CD4-positive, alpha-beta T cell treated with Interferon gamma for 1 hour (primary cell): ENCODE measurements at places on chromosomes 16 and 17.
A peak's percentile ranks its signal among the peaks of the same experiment; 100 is the strongest.

DNA sequence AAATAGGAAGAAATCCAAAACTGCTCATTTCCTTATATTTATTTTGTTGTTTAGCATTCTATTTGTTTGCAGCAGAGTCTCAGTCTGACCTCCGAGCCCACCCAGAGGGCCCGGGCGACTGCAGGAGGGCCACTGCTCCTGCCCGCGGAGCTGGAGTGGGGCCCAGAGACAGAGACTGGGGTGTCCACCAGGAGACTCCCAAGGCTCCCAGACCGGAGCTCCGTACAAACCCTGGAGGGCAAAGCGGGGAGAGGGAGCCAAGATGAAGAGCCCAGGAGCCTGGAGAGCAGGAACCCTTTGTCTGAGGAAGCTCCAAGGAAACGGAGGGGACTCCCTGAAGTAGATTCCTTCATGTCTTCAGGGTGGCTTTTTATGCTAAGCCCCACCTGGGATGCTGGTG is 57.9 kb downstream of the AXIN2 start:
- no peak for DNase-seq

DNA sequence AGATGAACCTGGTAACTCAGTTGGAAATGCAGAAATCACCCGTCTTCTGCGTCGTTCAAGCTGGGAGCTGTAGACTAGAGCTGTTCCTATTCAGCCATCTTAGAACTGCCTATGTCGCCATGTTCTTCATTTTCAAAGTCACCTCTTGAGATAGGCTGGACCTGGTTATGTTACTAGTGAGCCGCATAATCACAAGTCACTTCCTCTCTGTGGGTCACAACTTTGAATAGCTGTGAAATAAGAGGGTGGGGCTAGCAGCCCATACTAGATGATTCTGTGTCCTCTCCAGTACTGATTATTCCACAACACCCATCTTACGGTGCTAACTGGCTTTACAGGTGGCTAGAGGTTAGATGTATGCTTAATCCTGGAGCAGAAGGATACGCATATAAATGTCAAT is 74.2 kb downstream of the VPS53 start:
- DNase-seq = no peak

DNA sequence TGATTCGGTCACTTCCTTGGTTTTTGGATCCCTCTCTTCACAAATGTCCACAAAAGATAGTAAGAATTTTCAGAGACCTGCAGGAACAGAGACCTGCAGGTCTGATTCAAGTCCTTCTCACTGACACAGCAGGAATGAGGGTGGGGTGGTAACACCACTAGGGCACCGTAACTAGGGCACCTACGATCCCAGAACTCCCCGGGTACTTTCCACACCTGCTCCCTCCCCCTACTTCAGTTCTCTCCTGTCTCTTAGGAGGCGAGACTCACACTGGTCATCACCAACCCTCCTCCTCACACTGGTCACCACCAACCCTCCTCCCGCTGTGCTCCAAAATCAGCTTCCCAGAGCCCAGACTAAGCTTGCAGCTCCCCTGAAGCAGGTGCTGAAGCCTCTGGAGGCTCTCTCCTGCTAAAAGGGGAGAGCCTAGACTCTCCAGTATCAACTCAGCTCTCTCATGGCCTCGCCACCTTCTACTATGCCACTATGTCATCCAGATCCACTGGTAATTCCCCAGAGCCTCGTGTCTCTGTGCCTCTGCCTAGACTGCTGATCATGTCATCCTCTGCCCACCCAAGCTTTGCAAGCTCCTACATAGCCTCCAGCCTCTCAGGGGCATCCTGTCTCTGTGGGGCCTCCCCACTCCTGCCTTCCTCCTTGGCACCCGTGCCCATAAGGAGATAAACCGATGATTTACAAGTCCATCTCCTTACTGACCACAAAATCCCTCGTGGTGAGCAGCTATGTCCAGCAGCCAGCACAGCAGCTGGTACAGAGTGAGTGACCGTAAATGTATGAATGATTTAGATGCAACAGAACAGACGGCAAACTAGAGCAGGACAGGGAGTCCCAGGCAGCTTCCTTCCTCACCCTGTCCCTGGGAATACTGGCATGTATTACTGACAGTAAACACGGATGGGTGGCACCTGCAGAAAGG is 63.4 kb upstream of the GSG1L start:
- DNase-seq = no peak

- DNase-seq = no peak
Measured at GRCh38 chr17:29433541-29433940, 43.4 kb downstream of the TAOK1 start.

- peak; percentile 53 for DNase-seq
Measured at GRCh38 chr17:8223356-8224126, 13.2 kb upstream of the AURKB start.

GRCh38 chr16:15822957-15823356 is 33.9 kb downstream of the MYH11 start:
- DNase-seq = no peak

DNA sequence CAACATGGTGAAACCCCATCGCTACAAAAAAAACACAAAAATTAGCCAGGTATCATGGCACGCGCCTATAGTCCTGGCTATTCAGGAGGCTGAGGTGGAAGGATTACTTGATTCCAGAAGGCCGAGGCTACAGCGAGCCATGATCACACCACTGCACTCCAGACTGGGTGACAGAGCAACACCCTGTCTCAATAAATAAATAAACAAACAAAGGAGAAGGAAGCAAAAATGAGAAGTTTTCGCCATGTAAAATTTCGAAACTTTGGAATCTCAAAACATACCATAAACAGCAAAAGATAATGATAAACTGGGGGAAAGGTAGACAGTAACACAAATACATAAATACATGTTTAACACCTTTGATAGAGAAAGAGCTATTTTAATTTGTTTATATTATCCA is 130.9 kb downstream of the ZFHX3 start:
- DNase-seq = no peak

DNA sequence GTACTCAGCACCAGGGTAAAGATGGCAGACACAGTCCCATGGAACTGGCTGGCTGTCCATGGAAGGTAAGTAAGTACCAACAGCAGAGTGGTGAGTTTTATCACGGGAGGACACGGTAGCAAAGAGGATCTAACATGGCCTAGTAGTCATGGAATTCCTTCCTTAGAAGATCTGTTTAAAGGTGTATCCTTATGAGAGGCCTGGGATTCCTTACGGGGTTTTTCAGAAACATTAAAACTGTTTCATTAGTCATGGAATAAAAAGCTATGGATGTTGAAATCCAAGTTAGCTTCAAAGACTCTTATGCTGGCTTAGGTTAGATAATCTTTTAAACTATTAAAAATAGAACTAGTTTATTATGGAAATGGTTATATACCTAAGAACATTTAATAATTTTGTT is 7.4 kb downstream of the FTO start:
- DNase-seq = no peak

- no peak for DNase-seq
Measured at GRCh38 chr17:75808905-75809621, 24.5 kb downstream of the UNK start.

GRCh38 chr16:75506574-75506973 is 11.3 kb upstream of the CHST6 start:
- peak; percentile 48 for DNase-seq

DNA sequence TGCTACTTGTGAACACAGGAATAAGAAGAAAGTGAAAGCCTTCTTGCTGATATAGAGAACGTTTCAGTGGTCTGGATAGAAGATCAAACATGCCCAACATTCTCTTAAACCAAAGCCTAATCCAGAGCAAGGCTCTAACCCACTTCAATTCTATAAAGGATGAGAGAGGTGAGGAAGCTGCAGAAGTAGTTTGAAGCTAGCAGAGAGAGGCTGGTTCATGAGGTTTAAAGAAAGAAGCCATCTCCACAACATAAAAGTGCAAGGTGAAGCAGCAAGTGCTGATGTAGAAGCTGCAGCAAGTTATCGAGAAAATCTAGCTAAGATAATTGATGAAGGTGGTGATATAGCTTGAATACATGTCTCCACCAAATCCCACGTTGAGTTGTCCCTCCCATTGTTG is 383.3 kb upstream of the ASIC2 start:
- DNase-seq = no peak

DNA sequence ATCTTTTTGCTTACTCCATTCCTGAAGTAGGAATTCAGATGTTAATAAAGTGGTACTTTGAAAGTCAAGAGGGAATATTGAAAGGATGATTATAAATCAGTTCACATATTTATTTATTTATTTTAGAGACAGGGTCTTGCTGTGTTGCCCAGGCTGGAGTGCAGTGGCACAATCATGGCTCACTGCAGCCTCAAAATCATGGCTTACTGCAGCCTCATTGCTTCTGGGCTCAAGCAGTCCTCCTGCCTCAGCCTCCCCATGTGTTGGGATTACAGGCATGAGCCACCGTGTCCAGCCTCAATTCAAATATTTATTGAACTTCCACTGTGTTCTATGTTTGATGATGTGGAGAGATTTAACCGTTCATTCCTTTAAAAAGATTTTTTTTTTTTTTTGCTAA is 6.6 kb downstream of the NDEL1 start:
- no peak for DNase-seq

DNA sequence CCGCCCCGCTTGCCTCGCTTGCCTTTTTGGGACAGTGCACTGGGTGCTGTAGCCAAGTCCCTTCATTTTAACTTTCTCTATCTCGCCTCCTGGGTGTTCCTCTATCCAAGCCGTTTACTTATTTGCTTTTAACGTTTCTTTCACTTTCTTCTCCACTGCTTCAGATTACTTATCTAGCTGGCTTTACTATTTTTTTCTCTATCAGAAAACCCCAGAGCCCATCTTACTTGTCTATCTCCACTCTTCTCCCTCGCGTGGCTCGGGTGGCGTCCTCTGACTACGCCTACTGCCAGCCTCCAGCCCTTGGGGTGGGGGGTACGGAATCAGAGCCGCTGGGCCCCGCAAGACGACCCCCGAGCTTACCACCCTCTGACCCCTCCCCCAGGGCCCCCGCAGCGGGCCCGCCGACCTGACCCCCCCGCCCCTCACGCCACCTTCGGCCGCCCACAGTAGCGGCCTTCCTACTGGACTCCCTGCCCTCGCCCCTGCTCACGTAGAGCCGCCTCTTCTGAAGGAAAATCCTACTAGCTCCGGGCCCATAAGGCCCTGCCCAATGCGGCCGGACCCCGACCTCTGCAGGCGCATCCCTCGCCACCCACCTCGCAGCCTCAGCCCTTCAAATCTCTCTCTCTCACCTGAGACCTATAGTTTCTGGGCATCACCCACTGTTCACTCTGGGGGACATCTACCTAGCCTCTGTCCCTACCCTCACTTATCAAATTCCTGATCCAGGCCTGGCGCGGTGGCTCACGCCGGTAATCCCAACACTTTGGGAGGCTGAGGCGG is 1.0 kb upstream of the SLC12A4 start:
- DNase-seq = no peak

DNA sequence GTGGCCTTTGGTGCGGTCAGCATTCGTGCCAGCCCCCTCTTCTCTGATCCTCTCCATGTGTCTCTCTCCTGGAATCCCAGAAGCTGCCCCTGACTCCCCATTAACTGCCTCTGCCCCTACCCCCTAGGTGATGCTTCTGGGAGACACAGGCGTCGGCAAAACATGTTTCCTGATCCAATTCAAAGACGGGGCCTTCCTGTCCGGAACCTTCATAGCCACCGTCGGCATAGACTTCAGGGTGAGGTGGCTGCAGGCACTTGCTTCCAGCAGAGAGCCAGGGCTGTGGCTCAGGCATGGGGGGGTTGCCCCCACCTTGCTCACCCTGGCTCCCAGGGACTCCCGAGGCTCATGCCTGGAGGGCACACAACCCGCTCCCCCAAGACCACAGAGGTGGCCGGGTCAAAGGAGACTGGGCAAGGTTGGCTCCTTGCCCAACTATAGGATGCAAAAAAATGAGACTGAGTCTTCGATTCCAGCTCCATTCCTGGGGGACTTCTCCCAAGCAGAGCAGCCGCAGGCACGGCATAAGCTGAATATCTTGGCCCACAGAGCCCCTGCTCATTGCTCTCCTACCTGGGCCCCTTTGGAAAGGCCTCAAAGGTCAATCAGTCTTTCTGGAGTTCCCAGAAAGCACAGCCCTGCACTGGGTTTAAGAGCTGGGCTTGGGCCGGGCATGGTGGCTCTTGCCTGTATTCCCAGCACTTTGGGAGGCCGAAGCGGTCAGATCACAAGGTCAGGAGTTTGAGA is 3.8 kb downstream of the RAB37 start:
- no peak for DNase-seq

GRCh38 chr17:82365606-82366295 is 5.8 kb upstream of the UTS2R start:
- no peak for DNase-seq
